ENCODE measurements at places on chromosomes 11 and 22.

GRCh38 chr11:125268611-125269010, 104.1 kb downstream of the PKNOX2 start:
- DNase-seq = no peak

- no peak for DNase-seq
Observed at GRCh38 chr11:69537126-69537525, 55.7 kb downstream of the LINC01488 start.

GRCh38 chr11:26557666-26558065, 14.4 kb downstream of the MUC15 start:
- DNase-seq = no peak

- DNase-seq = no peak
Observed at GRCh38 chr11:34302046-34302921, 55.5 kb downstream of the ABTB2 start.

DNA sequence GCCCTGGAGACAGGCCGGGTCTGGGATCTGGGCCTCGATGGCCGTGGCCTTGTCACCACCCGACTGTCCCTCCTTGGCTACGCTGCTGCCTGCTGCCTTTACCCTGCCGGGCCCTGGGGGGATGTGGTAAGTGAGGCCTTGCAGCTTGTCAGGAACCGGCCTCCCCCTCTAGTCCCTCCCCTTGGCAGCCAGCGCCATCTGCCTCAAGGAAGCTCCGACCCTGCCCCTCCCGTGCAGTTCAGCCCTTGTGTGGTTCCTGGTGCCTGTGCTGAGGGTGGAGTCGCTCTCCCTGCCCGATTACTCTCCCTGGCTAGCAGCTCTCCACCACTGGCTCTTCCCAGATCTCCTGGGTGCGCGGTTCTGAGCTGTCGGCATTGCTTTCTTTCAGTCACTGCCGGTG, 33.7 kb downstream of the CTTN start:
- no peak for DNase-seq

DNA sequence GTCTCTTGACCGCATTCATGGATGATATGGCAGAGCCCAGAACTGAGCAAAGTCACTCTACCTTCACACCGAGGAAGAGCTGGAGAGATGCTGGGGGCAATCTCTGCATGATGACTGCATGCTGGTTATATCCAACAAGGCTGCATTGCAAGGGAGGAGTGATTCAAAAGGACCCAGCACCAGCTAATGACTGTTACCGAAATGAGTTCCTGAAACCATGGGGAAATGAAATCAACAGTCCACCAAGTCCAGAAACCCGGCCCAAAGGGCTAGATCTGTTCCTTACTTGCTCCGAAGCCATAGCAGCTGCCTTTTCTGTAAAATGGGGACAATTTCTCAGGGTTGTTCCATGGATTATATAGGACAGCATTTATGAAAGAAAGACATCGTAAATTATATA, 1.2 kb upstream of the SMIM35 start:
- DNase-seq = no peak

DNA sequence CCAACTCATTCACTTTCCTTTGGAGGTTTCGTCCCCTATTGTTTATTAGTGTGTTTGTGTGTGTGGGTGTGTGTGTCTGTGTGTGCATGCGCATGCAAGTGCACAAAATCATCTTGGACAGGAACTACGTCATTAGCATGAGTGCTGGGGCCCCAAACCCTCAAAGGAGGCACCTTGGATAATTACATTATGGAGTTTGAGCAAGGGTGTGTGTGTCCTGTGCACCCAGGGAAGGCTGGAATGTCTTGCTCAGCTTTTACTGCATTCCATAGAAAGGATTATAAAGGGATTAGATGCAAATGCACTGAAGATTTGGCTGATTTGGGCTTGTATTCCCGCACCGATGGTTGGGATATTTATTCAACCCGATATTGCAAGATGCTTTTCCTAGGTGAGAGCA, 203.4 kb upstream of the NAV2 start:
- DNase-seq = no peak

- DNase-seq = no peak
Observed at GRCh38 chr11:9651481-9651880, 12.4 kb upstream of the SWAP70 start.

DNA sequence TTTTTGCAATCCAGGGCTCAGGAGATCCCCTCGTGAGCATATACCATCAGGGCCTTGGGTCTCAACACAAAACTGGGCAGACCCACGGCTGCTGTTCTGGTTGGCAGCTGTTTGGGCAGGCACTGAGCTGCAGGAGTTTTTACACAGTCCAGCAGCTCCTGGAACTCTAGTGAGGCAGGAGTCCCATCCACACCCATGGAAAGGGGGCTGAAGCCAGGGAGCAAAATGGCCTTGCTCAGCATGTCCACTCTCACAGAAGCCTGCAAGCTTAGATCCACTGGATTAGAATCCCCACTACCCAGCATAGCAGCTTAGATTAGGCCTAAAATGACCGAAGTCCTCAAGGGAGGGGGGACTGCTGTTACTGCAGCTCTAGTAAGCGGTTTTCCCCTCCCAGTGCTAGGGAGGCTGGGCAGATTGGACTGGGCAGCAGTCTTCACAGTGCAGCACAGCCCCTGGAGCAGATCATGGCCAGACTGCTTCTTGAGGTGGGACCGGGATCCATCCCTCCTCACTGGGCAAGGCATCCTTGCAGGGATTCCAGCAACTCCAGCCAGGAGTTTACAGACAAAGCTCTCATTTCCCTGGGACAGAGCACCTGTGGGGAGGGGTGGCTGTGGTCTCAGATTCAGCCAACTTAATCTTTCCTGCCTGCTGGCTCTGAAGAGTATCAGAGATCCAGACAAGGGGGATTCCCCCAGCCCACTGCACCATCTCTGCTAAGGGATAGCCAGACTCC, 36.4 kb upstream of the CARD16 start:
- no peak for DNase-seq

DNA sequence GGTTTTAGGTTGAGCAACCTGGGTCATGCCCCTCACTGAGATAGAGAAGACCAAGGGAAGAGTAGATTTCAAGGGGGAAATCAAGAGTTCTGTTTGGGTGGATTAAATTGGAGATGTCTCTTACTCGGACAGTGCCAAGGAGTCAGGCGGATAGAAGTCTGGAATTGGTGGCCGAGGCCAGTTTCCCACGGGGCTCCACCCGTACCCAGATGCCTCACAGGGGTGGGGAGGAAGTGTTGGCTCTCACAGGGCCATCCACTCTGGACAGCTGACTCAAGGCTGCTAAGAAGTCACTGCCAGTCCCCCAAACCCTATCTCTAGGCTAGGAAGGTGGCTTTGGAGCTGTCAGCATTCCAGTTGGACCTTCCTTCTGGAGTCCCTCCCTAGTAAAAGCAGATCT, 79.1 kb upstream of the TIMP3 start:
- no peak for DNase-seq

DNA sequence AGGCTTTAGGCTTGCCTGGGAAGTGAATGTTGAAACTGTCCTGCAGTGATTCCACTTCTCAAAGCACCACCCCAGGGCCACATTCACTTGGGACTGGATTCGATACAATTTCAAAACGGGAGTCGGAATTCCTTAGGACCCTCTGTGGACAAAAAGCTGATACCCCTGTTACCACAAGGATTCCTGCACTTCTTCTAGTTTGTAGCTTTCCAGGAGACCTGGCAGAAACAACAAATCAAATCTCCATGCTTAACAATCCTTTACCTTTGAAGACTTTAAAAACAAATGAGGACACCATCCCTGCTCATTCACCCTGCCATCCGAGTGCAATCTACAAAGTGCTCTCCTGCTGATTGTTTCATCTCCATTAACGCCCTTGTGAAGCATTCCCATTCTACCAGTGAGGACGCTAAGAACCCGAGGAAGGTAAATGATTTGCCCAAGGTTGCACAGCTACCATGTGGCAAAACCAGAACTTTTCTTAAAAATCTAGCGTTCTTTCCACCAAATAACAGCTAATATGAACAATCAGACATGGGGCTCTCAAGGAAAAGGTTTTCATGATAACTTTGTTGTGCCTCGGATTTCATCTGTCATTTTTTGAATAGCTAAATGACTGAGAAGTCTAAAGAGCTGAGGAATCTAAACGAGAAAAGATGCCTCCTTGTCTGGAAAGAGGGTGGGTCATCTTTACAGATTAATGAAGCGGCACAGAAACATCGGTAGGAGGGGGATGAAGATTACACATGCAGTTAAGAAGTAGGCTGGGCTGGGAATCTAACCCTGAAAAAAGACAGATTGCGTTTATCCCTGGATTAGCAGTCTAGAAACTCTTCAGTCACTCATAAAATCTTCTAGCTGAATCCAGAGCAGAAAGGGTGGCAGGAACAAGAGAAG, 720 bp upstream of the MPZL2 start:
- DNase-seq = no peak

All from CD4-positive, alpha-beta T cell treated with Interleukin-4 for 4 hours (primary cell).